ENCODE measurements at places on chromosomes 2 and 18.

- no peak overlapping the region for H3K4me3 ChIP-seq
- no peaks in the 10 kb centered on the region for H3K27me3 ChIP-seq
- no peak for DNase-seq
- H3K4me1 ChIP-seq = peaks cover 49% of the 10 kb centered on the region
- peak overlapping the region; percentile 69 for H3K27ac ChIP-seq
Measured at GRCh38 chr2:41967476-41968181, 80.2 kb upstream of the PKDCC start.

- H3K36me3 ChIP-seq = no peaks in the 10 kb centered on the region
- no peak for DNase-seq
- H3K4me3 ChIP-seq = no peak overlapping the region
- H3K27me3 ChIP-seq = no peaks in the 10 kb centered on the region
- no peak overlapping the region for H3K27ac ChIP-seq
Measured at GRCh38 chr18:23172591-23173380, 37.5 kb downstream of the CABLES1 start.

- DNase-seq = no peak
- H3K36me3 ChIP-seq = peaks cover 22% of the 10 kb centered on the region
- H3K27me3 ChIP-seq = no peaks in the 10 kb centered on the region
- peak overlapping the region; percentile 57 for H3K27ac ChIP-seq
Measured at GRCh38 chr2:208274748-208275147, 8.7 kb downstream of the PIKFYVE start.

DNA sequence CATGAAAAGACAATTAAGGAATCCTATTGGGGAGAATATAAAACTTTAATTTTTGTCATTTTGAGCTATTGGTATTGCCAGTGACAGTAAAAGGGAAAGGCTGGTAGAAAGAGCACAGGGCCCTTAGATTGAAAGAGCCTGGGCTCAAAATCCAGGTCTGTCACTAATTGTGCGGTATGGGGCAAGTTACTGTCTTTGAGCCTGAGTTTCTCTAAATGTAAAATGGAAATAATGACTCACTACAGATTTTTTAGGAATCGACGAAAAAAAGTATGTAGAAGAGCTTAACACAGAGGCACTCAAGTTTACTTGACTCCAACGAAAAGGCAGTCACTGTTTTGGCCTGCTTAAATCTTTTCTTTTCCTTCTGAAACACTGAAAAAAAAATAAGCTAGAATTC lies 7.0 kb downstream of the NDUFV2 start:
- H3K27me3 ChIP-seq = no peaks in the 10 kb centered on the region
- H3K4me3 ChIP-seq = no peak overlapping the region
- no peaks in the 10 kb centered on the region for H3K36me3 ChIP-seq

- peaks cover 2% of the 10 kb centered on the region for H3K4me1 ChIP-seq
- H3K4me3 ChIP-seq = no peak overlapping the region
- DNase-seq = no peak
- H3K27me3 ChIP-seq = no peaks in the 10 kb centered on the region
- H3K27ac ChIP-seq = no peak overlapping the region
Measured at GRCh38 chr2:234256516-234256915, 206.0 kb downstream of the SPP2 start.

GRCh38 chr2:86065512-86065911 lies 40.2 kb downstream of the POLR1A start:
- peaks cover 12% of the 10 kb centered on the region for H3K4me1 ChIP-seq
- H3K36me3 ChIP-seq = peaks cover 71% of the 10 kb centered on the region
- H3K4me3 ChIP-seq = no peak overlapping the region
- no peak for DNase-seq

DNA sequence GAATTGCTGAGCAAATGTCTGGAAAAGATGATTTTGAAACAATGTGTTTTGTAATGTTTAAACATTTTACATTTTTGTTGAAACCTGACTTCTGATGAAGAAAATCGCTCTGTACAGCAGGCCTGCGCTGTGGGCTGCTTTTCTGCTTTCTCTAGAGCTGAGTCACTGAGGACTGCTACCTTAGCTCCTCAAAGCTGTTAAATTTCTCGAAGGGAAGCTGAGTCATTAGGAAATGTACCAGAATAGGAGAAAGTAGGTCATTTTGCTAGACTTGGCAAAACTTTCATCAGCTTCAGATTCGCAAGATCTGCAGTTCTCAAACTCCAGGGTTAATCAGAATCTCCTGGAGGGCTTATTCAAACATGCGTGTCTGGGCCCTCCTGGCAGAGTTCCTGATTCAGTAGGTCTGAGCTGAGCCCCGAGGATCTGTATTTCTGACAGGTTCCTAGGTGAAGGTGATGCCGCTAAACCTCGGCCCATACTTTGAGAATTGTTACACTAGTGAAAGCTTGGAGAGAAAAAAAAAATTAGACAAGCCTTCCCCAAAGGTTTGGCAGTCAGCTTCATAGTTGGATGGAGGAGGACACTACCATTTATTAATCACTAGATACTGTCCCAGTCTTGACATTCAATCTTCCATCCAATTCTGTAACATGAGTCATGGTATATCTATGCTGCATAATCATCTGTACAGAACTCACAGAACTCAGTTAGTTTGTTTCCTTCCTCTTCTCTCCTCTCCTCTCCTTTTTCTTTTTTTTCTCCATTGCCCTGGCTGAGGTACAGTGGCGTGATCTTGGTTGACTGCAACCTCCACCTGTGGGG lies 297.6 kb downstream of the PARD3B start:
- H3K4me3 ChIP-seq = no peak overlapping the region
- DNase-seq = no peak
- H3K36me3 ChIP-seq = no peaks in the 10 kb centered on the region
- no peak overlapping the region for H3K27ac ChIP-seq
- no peaks in the 10 kb centered on the region for H3K4me1 ChIP-seq
- H3K27me3 ChIP-seq = no peaks in the 10 kb centered on the region

DNA sequence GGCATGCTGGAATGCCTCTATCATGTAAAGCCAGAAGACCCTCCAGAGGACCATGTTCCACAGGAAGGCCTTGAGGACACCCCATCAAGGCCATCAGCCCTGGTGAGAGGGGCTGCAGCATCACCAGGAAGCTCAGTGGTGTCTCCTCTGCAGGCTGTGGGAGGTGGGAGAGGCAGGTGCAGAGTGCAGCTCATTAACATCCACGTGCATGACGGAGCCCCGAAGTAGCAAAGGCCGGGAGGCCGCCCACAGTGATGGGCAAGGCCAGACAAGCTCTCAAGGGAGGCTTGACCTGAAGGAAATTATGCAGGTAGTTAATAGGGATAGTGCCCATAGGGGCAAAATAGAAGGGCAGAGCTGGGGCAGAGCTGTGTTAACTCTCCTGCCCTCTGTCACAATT lies 30.3 kb upstream of the SMCHD1 start:
- H3K27me3 ChIP-seq = no peaks in the 10 kb centered on the region
- no peak overlapping the region for H3K27ac ChIP-seq
- H3K36me3 ChIP-seq = no peaks in the 10 kb centered on the region
- no peaks in the 10 kb centered on the region for H3K4me1 ChIP-seq
- H3K4me3 ChIP-seq = no peak overlapping the region
- no peak for DNase-seq

DNA sequence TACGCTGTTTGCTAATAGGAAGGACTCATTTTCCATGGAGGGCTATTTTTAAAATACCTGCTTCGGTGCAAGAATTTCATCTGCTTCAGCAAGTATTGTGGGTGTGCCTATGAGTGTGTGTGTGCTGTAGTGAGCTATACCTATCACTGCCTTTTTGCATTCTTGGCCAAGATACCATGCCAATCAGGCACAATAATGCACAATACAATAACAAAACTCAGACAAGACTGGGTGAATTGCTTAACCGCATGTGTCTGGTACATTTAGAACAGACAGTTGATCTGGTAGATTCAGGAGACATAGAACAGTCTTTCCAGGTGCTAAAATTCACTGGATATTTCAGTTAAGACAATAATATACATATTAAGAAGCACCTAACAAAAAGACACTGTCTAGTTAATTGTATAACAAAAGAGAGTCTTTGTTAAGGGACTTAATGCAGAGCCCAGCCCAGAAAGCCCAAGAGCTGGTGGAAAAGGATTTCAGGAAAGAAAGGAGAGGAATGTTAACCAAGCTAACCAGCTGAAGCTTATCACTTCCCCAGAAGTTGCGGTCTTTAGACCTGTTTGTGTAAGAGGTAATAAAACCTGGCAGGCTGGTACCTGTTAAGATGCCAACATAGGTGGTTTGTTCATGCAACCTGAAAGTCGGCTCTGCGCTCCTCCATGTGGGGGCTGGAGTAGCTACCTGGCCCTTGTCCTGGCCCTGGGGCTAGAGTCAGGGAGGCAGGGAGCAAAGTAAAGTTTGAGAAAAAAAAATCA lies 153.3 kb upstream of the RBMS1 start:
- H3K27me3 ChIP-seq = no peaks in the 10 kb centered on the region
- H3K36me3 ChIP-seq = no peaks in the 10 kb centered on the region
- no peak overlapping the region for H3K4me3 ChIP-seq
- no peak for DNase-seq

DNA sequence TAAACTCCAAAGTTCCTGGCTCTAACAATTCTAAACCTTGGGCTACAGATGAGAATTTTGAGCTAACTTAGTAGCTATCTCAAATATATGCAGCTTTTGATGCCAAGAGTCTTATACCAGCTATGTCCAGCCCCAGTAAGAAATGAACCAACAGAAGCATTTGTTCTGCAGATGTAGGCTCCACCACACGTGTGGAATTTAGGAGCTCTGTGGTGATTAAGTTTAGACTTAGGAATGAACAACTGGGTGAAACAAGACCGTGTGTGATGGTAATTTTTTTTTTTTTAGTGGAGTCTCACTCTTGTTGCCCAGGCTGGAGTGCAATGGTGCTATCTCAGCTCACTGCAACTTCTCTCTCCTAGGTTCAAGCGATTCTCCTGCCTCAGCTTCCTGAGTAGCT lies 179.7 kb downstream of the ANKRD30B start:
- no peak overlapping the region for H3K27ac ChIP-seq
- no peaks in the 10 kb centered on the region for H3K27me3 ChIP-seq
- no peak for DNase-seq
- H3K36me3 ChIP-seq = no peaks in the 10 kb centered on the region
- H3K4me1 ChIP-seq = no peaks in the 10 kb centered on the region
- H3K4me3 ChIP-seq = no peak overlapping the region

- no peak for DNase-seq
- no peaks in the 10 kb centered on the region for H3K27me3 ChIP-seq
- peaks cover 14% of the 10 kb centered on the region for H3K36me3 ChIP-seq
- H3K4me1 ChIP-seq = no peaks in the 10 kb centered on the region
- no peak overlapping the region for H3K4me3 ChIP-seq
Measured at GRCh38 chr2:23837871-23838270, 89.1 kb downstream of the ATAD2B start.

DNA sequence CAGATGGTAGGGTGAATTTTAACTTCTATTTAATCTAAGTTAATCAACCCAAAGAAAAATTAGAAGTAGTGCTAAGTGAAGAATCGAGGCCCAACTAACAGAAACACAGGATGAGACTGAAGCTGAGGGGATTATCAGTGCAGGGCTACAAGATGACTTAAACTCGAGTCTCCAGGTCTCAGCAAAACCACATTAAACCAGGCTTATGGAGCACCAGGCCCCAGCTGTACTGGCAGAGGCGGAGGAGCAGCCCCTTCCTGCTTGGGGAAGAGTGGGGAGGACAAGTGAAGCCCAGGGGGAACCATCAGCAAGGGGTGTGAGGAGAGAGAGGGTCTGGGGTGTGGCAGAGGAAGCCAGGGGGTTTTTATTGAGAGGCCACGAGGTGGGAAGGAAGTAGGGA lies 135.9 kb upstream of the EPAS1 start:
- H3K27ac ChIP-seq = no peak overlapping the region
- H3K4me1 ChIP-seq = peaks cover 17% of the 10 kb centered on the region
- H3K36me3 ChIP-seq = no peaks in the 10 kb centered on the region
- no peak overlapping the region for H3K4me3 ChIP-seq
- no peak for DNase-seq
